ENCODE measurements at places on chromosomes 1 and 21.

- DNase-seq = no peak
These were observed 13.1 kb upstream of the SLC1A7 start for GRCh38 chr1:53155534-53155933.

DNA sequence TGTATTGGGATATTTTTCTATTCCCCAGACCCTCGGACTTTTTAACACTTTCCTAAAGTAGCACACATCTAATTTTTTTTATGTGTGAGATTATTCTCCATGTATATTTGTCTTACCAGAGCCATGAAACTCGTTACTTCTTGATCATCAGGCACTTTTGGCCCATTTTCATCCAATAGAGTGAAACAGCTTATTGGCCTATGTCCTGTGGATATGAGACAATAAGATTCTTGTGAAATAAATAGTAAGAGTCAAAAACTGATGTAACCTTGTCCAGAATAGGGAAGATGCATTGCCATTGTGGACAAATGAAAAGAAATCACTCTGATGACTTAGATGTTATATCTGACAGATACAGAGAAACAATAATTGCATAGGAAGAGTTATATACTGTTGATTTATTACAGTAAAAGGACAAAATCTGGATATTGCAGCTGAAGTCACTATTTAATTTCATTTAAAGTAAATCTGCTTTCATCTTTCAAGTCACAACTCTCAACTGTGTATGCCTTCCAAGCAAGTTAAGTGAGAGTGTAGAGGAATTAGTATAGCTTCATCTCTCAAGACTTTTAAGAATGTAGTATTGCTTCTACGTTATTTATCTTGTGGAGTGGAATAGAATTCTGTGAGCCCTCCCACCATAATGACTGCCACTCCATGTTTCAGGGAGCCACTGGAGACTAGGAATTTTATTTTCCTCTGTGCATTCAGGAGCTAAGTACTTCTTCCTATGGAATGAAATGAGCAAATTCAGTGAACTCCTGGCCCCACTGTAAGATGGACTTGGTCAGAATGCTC lies 86.9 kb downstream of the ADAMTS1 start:
- DNase-seq = no peak

- DNase-seq = no peak
These were observed 115.5 kb downstream of the DHRS3 start for GRCh38 chr1:12502336-12503109.

GRCh38 chr1:97832481-97832880 lies 88.4 kb downstream of the DPYD start:
- no peak for DNase-seq

DNA sequence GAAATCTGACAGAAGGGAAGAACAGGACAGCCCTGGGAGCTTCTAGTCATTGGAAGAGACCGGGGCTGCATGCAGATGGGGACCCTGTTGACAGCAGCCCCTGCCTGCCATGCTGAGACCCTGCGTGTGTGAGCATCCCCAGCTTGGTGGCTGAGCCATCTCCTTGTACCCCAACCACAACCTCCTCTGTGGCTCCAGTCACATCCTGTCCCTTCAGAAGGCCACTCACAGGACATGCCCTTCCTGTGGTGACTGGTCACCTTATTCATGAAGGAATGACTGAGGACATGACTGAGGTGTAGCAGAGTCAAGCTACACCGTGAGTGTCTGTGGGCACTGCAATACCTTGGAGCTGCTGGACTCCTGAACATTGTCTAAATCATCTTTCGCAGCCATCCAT lies 141.8 kb upstream of the ERRFI1 start:
- peak; percentile 37 for DNase-seq

- no peak for DNase-seq
These were observed 55.1 kb upstream of the EFHD2 start for GRCh38 chr1:15354580-15354965.

DNA sequence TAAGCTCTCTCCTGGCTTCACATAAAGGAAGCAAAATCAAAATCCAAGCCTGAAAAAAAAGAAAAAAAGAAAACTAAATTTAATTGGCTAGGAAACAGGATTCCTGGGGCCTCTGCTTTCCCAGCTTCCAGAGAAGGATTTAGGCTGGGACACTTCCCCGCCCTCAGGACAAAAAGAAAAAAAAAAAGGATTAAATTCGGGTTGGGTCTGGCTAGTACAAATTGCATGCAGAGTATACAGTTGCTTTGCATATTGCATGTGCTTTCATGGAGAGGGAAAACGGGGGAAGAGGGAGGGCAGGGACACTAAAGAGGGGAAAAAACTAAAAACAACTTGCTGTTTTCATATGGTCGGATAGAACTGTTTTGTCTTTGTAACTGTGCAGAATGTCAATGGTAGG lies 42.7 kb downstream of the OLIG1 start:
- DNase-seq = no peak

- no peak for DNase-seq
These were observed 112.3 kb downstream of the DDX20 start for GRCh38 chr1:111867868-111868440.
